Tongue (tissue), 3 donors: ENCODE measurements at places on chromosomes 3 and 15. TPM values are rescaled to one million over a fixed set of nuclear protein-coding genes. Genes with fewer than 3 reads are reported as not detected.

DNA sequence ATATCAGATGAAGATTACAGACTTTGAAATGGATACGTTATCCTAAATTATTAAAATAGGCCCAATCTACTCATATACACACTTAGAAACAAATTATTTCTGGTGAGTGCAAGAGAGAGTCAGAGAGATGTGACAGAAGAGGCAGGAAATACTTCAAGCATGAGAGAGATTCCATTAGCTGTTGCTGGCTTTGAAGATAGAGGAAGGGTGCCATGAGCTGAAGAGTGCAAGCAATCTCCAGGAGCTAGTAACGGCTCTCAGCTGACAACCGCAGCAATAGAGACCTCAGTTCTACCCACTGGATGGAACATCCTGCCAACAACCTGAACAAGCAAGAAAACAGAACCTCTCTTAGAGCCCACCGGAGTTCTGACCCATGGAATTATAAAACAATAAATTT is 270.7 kb upstream of the SLITRK3 start:
- DNase-seq, result no peak

DNA sequence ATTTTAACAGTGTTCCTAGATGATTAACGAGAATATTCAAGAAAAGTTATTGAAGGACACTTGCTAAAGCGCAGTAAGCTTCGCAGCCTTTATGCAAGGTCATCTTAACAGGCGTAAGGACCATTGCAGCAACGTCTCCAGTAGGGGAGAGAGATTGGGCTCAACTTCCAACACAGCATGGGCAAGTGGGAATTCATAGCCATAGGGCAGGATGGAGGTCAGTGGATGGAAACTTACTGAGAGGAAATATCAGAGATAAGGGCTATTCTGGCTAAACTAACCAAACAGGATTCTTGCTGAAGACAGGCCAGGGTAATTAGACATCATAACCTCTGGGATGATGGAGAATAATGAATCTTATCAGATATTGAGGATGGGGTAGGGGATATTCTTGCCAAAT is 82.8 kb downstream of the DHX36 start:
- no peak for DNase-seq

- DNase-seq, result no peak
Observed at GRCh38 chr3:61573441-61573840, 12.1 kb downstream of the PTPRG start.

GRCh38 chr15:65578904-65579728 is 31.8 kb downstream of the INTS14 start:
- DNase-seq, result no peak

- DNase-seq, result no peak
Observed at GRCh38 chr15:91919014-91919534, 65.6 kb downstream of the SLCO3A1 start.

- peak; percentile 51 for DNase-seq
Observed at GRCh38 chr15:77819048-77819850, 186.5 kb upstream of the LINGO1 start.

DNA sequence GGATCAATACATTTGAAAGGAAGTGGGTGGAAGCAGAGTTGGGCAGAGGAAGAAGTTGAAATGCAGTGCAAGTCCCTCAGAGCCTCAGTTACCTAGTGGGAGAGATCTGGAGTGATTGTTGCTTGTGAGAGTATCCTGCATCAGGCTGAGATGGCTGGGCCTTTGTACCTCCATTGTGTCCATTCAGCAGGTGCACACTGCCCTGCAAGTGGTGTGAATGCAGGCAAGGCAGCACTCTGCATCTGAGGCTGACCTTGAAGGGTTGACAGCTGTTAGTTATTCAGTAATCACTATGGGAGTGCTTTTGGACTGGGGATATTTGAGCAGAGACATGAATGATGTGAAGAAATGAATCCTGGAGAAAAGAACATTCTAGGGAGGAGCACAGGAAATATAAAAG is 25.2 kb downstream of the ATP6V1A start:
- DNase-seq, result no peak

DNA sequence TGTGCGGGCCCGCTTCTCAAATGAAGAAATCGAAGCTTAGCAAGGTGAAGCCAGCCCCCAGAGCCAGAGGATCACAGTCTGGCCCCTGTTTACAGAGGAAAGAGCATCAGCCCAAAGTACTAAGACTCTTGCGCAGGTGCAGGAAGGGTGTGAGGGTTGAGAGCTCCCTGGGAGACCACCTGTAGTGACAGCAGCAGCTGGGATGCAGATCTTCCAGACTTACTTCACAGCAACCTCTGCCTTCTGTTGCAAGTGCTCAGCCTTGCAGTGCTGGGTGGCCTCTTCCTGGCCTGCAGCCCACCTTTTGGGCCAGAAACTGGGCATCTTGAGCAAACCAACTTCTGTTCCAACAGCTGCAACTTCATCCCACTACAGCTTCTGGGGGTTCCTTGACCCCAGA is 19.7 kb downstream of the SPATA12 start:
- peak; percentile 63 for DNase-seq

DNA sequence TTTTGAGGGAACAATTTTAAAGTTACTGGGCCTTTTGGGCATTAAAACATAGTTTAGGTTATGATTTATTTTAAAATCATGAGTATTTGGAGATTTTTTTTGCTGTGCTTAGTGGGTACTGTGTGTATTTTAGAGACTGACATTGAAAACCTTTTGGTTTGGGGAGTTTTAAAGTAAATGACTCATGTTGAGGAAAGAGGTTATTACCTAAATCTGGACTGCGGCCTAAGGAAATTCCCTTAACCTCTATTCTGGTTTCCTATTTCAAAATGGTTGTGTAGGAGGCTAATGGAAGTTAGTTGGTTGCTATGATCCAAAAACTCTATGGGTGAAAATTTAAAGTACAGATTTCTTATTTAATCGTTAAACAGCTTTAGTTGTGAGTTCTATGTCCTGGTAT is 57.3 kb upstream of the DPH6 start:
- DNase-seq, result peak; percentile 35

DNA sequence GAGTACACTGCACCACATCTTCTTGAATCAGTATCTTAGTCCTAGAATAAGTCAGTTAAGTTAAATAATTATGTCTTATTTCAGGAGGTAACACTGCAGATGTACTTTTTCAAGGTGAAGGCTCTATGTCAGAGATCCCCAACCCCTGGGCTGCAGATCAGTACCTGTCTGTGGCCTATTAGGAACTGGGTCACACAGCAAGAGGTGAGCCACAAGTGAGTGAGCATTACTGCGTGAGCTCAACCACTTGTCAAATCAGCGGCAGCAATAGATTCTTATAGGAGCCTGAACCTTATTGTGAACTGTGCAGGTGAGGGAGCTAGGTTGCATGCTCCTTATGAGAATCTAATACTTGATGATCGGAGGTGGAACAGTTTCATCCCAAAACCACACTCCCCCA is 851.9 kb upstream of the ALCAM start:
- no peak for DNase-seq

DNA sequence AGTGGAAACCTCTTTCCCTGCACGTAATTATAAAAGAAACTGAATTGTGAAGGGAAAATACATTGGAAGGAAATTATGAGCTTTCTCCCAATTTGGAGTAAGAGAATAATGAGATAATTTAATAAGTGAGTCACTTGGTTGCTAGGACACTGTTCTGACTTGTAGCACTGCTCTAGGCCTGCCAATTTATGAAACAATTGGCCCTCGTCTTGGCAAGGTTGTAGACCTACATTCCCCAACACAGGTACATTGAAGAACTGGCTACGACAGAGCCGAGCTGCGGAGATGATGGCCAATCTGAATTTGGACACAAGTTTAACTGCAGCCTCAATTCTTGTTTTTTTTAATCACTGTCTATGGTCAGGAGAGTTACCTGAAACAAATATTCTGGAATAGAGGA is 674.1 kb downstream of the MECOM start:
- DNase-seq, result peak; percentile 7

DNA sequence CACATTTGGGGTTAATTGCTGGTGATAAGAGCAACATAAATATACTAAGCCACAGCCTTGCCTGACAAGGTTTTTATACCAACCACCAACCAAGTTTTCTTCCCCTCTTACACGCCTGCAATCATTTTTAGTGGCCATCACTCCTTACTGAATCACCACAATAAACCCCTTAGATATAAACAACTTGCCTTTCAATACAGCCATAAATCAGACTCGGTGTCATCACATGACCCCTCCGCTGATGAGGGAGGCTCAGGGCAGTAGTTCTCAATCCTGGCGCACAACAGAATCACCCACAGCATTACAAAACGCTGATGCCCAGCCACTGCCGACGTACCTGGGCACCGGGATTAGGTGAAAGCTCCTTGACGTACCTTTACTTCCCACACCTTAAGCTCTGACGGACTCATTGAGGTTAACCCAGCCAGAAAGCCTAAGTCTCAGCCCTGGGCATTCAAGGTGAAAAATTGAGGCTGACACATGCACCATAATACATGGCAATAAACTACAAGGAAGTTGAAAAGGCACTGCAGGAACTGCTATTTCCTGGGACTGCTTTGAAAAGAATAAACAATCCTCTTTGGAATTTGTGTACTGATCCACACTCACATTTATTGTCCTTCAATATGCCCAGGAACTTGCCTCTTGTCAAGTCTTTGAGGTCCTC is 17.1 kb downstream of the ADCY5 start:
- no peak for DNase-seq

DNA sequence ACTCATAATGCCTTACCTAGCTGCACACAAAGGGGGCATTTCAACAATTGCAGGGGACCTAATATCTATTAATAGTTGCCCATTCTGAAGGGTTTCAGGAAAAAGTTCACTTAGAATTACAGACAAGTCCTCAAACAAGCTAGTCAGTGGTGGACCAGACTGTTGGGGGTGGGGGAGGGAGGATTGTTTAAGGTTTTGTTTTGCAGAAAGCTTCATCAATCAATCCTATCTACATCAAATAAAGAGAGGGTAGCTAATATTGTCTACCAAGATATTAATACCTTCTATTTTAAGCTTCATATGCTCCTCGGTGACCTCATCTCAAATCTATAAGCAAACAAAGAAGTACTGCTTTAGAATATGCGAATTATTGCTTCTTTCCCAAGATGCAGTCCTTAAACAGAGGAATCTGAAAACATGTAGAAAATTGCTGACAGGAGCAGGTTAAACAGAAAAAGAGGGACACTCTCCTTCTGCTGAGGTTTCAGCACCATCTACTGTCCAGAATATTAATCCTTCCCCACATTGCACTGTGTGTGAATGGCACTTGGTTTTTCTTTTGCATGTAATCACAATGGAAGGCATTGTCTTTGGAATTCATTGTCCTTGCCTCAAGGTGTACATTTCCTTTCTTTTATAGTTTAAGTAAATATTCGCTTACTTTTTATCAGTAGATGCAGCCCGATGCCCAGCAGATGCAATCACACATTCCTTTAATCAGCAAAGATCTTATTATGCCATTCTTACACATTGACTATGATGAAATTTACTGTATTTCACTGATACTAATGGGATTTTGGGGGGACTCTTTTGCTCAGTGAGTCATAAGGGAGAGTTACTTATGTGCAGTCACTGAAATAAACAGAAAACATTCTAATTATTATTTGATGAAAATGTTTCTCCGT is 94.7 kb downstream of the IL5RA start:
- peak; percentile 69 for DNase-seq

GRCh38 chr15:62242999-62243398 is 77.9 kb upstream of the C2CD4B start:
- no peak for DNase-seq

DNA sequence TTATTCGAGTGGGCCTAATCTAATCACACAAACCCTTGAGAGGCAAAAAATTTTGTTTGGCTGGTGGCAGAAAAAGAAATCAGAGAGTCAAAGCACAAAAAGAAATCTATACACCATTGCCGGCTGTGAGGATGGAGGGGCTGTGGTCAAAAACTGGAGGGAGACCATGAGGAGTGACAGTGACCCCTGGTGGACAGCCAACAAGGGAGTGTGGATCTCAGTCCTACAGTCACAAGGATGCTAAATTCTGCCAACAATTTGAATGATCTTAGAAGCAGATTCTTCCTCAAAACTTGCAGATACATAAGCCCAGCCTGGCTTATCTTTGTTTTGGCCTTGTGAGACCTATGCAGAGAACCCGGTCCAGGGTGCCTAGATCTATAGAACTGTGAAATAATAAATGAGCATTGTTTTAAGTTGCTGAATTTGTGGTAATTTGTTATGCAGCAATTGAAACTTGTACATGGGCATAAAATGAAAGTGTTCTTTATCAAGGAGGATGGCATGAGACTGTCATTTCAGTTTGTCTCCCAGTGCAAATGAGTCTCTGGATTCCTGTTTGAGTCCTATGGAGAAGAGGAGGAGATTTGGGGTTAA is 103.0 kb upstream of the ARHGEF26 start:
- DNase-seq, result peak; percentile 24

DNA sequence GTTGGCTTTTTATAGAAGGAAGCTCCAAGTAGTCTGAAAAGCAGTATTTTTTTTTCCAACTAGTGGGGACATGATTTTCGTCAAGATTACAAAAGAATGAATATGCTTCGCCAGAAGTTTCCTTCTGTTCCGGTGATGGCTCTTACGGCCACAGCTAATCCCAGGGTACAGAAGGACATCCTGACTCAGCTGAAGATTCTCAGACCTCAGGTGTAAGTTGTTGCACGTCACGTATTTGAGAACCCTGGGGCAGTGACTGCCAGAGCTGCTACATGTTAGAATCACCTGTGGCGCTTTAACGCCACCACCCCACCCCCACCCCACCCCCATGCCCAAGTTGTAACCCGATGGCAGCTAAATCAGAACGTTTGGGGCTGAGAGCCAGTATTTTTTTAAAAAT is 52.2 kb downstream of the BLM start:
- DNase-seq, result no peak

DNA sequence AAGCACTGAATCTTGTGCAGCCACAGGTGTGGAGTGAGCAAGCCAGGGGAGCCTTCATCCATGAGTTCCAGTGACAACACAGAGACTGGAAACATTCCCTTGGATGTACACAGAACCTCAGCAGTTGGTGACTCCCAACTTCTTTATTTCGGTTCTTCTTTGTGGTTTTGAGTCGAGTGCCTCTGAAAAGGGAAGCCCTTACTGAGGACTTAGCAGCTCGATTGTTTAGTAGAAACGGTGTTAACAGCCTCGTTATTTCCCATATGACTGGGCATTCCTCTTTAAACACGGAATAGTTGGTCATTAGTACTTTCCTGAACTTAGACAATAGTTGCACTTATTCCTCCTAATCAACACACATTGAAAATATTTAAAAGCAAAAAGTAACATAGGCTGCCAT is 7.7 kb downstream of the SLCO3A1 start:
- DNase-seq, result no peak

DNA sequence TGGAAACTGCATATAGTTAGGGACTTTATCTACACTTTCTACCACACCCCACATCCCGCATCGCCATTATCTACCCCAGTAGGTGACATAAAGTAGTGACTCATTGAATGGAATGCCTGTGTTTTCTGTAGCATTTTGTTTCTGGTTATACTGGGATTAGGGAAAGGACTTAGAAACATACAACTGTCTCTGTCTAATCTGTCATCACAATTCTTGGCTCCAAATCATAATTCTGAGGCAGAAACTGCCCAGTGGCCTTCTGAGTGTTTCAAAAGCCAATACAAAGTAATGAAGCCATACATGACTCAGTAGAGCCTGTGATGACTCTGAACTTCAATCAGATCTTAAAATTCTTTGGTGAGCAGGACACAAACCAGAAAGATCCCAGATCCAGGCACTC is 115.7 kb upstream of the CHRM5 start:
- no peak for DNase-seq

Gene NEK10
- 40.5 TPM for total RNA-seq

Gene CYP11A1
- 0.21 TPM for total RNA-seq

Gene ATP8B4
- total RNA-seq, result 10.5 TPM

Gene ADGRG7
- total RNA-seq, result not detected

Gene UPK1B
- 9.4 TPM for total RNA-seq

Gene ZDHHC3
- 47.5 TPM for total RNA-seq

Gene GOLGA6D
- not detected for total RNA-seq

Gene PML
- 46.2 TPM for total RNA-seq

Gene GABRR3
- total RNA-seq, result not detected
